ENCODE measurements at places on chromosomes 12 and 14.

DNA sequence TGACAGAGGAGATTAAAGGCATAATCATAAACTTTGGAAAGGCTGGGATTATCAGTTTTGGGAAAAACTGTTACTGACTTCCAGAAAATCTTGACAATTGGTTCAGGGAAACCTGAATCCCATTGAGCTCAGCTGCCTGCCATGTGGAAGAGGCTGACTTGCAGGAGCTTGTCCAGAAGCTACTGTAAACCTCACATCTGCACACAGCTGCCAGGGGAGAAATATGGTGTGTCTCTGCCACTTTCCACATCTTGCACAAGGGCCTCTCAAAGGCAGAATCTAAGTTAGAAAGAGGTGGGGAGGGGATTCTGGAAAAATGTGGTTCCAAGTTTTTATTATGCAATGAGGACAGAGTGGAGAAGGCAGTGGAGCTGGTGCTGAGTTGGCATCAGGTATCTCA, 8.7 kb upstream of the BHLHE41 start:
- DNase-seq = no peak

DNA sequence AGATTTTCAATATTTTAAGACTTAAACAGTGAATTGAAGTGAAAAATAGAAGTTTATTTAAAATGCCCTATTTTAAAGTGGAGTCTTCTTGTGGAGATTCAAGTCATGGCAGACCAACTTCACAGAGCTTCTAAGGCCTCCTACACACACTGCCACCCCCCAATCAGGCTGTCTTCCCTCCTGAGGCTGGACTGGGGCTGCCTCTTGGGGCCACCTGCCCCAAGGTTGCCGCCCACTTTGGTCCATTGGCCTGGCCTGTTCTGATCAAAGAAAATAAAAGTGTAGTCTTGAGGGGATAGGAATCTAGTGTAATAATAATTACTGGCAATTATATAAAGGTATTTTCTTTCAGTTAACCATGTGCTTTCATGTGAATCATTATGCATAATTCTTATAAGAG, 1.3 kb downstream of the GOLT1B start:
- no peak for DNase-seq

DNA sequence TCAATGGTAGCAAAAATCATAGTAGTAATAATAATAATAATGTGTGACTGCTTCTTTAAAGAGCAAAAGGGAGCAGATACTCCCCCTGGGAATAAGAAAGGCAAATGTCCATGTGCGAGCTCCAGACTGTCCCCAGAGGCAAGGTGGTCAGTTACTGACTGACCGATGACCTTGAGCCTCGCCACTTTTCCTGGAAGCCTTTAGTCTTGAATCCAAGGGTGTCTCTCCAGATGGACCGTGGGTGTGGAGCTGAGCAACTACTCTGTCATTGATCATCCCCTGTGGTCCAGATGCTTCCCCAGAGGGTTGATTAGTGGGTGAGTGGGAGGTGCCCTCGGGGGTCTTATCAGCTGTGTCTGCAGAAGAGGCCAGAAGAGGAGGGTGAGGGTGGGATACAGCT, 418.5 kb upstream of the TBX3 start:
- no peak for DNase-seq

DNA sequence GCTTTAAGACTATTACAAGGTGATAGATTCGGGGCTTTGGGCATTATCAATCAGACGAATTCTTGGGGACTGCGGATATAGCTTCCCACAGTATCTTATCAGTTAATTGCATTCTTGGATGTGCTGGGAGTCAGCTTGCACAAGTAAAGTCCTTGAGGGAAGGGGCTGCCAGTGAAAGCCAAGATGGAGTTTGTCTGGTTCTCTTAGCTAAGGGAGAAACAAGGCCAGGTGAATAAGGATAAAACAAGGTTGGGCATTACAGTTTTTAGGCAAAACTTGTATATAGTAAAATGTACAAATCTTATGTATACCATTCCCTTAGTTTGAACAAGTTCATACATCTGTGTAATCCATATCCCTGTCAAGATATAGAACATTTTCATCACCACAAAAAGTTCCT, 5.5 kb downstream of the FBXO34 start:
- DNase-seq = no peak

DNA sequence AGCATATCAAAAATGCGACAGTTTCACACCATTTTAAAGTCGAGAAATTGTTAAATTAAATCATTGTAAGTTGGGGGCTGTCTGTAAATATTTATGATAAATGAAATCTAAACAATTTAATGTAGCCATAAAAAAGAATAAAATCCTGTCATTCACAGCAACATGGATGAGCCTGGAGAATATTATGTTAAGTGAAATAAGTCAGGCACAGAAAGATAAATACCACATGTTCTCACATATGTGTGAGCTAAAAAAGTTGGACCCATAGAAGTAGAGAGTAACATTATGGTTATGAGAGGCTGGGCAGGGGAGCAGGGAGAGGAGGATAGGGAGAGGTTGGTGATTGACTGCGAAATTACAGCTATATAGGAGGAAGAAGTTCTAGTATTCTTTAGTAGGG, 135.9 kb downstream of the GARIN6 start:
- no peak for DNase-seq

- no peak for DNase-seq
These were observed 32.7 kb downstream of the JAG2 start for GRCh38 chr14:105135700-105136395.

- DNase-seq = no peak
These were observed 8.4 kb downstream of the KCNH3 start for GRCh38 chr12:49547090-49547690.

GRCh38 chr12:64674367-64674922, 64.2 kb downstream of the RASSF3 start:
- DNase-seq = no peak

DNA sequence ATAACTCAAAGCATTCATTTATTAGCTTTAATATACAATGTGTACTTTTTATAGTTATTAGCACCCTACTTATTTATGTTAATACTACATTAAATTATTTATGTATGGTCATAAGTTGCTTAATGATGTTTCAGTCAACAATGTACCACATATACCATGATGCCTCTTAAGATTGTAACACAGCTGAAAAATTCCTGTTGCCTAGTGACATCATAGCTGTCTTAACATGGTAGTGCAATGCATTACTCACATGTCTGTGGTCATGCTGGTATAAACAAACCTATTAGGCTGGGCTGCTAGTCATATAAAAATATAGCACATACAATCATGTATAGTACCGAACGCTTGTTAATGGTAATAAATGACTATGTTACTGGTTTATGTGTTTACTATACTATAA, 120.4 kb downstream of the ANO6 start:
- DNase-seq = no peak

DNA sequence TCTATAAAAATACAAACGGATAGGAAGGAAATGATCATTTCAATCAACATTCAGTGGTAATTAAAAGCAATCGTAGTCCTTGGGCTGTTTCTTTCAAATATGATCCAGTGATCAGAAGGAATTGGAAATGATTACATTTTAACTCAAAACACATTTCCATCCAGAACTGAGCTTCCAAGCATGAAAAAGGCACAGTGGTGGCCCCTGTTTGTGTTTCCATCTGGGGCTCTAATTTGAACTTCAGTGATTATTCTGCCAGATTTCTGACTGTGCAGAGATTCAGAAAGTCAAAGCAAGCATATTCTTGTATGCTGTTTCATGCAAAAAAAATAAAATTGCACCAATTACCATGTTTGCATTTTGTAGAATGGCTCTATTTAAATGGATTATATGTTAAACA, 157.0 kb upstream of the LMNTD1 start:
- DNase-seq = no peak

GRCh38 chr12:19507823-19508222, 68.5 kb downstream of the AEBP2 start:
- DNase-seq = no peak

GRCh38 chr14:73784181-73784987, 67.2 kb upstream of the PTGR2 start:
- no peak for DNase-seq

GRCh38 chr12:25236190-25236589, 14.5 kb downstream of the KRAS start:
- DNase-seq = no peak

DNA sequence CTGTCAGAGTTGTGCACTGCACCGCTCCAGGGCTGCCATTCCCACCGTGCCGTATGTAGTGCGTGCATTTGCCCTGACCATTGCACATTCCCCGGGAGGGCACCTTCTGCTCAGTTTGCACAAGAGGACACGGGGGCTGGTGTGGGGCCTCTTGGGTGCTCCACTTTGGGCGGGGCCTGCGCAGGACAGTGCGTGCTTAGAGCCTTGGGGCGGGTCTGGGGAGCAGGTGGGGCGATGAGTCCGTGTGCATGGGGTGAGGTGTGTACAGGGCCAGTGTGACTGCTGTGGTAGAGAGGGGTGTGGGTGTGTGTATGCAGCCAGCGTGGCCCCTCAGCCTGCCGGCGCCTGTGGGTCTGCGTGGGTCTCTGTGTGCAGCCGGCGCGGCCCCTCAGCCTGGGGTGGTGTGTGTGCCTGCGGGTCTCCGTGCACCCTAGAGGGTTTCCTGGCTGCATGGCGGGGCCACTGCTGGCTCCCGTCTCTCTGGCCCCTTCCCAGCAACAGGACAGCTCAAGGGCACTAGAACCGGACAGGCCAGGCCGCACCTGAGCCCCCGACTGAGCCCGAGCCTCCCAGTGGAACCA, 31.9 kb downstream of the FBRSL1 start:
- no peak for DNase-seq

DNA sequence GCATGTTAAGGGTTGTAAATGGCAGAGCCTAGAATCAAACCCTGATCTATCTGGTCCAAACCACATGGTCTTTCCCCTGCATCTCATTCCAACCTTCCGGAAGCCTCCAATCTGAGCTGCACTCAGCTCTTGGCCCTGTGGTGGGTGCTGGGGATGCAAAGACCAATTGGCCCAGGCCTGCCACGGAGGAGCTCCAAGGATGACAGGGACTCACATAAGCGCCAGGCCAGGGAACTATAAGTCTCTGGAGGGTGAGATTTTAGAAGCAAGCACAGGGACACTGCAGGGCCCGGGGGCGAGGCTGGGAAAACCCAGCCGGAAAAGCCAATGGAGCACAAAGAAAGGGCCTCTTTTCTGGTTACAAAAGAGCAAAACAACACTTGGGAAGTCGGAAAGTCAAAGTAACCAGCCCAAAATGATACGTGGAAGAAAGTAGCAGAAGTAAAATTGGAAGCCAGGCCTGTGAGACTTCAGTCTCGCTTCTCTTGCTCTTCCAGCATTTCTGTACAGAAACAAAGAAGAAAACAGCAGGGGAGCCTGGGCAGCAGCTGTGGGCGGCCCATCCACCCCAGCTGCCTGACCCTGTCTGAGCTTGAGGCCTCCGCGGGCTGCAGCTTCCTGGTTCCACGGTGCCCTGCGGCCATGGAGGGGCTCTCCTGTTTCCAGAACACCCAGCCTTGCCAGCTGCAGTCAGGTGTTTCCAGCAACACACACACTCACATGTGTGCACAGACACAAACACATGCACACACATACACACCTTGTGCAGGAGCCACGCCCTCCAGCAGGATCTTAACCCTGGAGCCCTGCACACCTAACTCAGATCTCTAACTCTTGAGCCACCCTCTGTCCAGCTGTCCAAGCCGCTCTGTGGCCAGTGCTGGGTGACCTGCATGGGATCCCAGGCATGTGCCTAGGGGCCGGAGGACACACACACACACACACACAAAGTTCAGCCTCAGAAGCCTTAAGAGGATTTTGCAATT, 178.2 kb downstream of the BCL11B start:
- DNase-seq = no peak

GRCh38 chr12:109504068-109504467, 26.6 kb downstream of the UBE3B start:
- DNase-seq = no peak

DNA sequence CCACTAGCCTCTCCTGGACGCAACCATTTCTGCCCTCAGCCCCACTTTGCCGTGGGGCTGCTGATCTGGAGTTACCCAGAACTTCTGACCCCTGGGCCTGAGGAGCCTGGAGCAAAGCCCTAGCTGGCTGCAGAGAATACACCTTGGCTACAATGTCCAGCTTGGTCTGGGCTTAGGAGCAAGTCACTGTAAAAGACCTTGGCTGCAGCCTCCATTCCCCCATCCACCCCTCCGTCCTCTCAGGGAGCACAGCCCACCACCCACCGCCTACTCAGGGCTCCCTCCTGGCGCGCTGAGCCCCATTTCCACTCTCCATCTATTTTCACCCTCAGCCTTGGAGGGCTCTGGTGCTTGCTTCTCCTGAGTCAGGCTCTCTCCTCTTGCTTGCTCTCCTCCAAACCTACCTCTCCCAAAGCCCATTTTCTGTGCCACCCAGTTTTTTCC, 42.9 kb downstream of the ERH start:
- DNase-seq = no peak

- DNase-seq = no peak
These were observed 216.2 kb upstream of the RMST start for GRCh38 chr12:97246368-97246767.

DNA sequence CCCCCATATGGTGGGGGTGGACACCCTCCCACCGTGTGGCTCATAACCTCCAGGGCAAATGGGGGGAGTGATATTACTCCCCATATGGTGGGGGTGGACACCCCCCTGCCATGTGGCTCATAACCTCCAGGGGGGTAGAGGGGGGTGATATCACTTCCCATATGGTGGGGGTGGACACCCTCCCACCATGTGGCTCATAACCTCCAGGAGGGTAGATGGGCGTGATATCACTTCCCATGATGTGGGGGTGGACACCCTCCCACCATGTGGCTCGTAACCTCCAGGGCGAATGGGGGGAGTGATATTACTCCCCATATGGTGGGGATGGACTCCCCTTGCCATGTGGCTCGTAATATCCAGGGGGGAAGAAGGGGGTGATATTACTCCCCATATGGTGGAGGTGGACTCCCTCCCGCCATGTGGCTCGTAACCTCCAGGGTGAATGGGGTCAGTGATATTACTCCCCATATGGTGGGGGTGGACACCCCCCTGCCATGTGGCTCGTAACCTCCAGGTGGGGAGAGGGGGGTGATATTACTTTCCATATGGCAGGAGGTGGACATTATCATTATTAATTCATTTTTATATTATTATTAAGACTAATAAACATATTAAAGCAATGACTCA, 51.2 kb upstream of the OXA1L start:
- DNase-seq = no peak

- no peak for DNase-seq
These were observed 165.4 kb upstream of the SSTR1 start for GRCh38 chr14:38042322-38042721.

GRCh38 chr14:56806760-56807159, 3.5 kb downstream of the OTX2 start:
- no peak for DNase-seq

DNA sequence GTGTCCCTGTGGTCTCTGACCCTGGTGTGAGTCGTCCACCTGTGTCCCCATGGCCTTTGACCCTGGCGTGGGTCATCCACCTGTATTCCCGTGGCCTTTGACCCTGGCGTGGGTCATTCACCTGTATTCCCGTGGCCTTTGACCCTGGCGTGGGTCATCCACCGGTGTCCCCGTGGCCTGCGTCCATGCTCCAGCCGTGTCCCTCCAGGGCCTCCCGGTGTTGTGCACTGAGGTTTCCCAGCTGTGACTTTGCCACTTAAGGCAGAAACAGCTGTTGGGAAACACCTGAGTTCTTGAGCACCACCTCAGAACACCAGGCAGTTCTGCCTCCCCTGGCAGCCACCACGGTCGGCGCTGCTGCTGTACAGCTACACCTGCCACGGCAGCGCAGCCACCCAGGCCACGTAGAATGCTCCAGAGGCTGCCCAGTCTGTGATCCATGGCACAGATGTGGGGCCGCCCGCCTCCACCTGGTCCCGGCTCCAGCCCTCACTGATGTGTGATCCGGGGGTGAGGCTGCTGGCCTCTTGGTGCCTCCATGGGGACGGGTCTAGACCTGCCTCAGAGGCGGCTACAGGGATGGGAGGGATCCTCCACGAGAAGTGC, 69.1 kb upstream of the GALNT9 start:
- DNase-seq = no peak

Data from tibial nerve (tissue), 4 donors.